ENCODE measurements at places on chromosomes 1 and 21. TPM values are rescaled to one million over a fixed set of nuclear protein-coding genes. Genes with fewer than 3 reads are reported as not detected.

The CR1 gene
- total RNA-seq: not detected

The FAM163A gene
- total RNA-seq: not detected

The PAPPA2 gene
- total RNA-seq: 0.86 TPM

- no peaks in the 10 kb centered on the region for H3K36me3 ChIP-seq
- no peak overlapping the region for H3K27ac ChIP-seq
- no peak overlapping the region for H3K4me3 ChIP-seq
- DNase-seq: no peak
- no peaks in the 10 kb centered on the region for H3K27me3 ChIP-seq
Measured at GRCh38 chr1:235714205-235714897, 64.8 kb upstream of the GNG4 start.
